Colonic mucosa (tissue), 4 donors: ENCODE measurements at places on chromosomes 6 and 20. TPM values are rescaled to one million over a fixed set of nuclear protein-coding genes. Genes with fewer than 3 reads are reported as not detected.

Gene FOXS1
- 0.48 TPM for total RNA-seq

Gene BPI
- total RNA-seq: not detected

Gene BPIFB3
- total RNA-seq: not detected

DNA sequence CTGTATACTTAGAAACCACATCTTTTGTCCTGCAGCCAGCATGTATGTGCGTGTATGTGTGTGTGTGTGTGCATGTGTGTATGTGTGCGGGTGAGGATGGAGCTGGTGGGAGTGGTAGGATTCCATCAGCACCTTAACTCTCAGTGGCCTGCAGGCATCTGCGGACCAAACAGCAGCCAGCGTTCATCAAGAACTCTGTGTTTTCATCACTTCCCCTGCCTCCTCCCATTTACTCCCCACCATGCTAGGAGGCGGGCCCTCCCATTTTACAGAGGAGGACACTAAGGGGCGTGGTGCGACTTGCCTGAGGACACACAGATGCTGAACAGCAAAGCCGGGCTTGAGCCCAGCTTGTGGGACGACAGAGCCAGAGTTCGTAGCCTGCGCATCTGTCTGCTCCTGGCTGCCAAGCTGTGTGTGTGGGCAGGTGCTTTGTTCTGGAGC lies 8.9 kb downstream of the VSTM2L start:
- DNase-seq: peak; percentile 38

GRCh38 chr6:56594699-56595098 lies 48.0 kb downstream of the DST start:
- DNase-seq: no peak

DNA sequence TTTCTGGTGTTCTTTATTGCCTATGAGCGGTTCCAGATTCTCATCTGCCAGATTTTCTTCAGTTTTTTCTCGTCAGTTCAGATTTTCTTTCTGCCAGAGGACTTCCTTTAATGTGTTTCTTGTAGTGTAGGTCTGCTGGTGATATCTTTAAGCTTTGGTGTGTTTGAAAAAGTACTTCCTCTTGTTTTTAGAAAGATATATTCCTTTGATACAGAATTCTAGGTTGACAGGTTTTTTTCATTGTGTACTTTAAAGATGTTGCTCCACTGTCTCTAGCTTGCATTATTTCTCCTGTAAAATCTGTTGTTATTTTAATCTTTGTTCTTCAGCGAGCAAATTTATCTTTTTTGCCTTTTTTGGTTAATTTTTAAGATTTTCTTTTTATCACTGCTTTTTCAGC lies 36.9 kb downstream of the ASXL1 start:
- DNase-seq: no peak

GRCh38 chr6:24558516-24558915 lies 63.7 kb downstream of the ALDH5A1 start:
- DNase-seq: no peak

GRCh38 chr20:3889489-3890397 lies 556 bp downstream of the PANK2 start:
- DNase-seq: peak; percentile 63

GRCh38 chr6:1988843-1989242 lies 256.6 kb downstream of the GMDS start:
- no peak for DNase-seq

- DNase-seq: peak; percentile 52
Measured at GRCh38 chr6:159777240-159777904, 12.0 kb downstream of the TCP1 start.

- DNase-seq: no peak
Measured at GRCh38 chr6:226516-227073, 65.7 kb upstream of the DUSP22 start.

DNA sequence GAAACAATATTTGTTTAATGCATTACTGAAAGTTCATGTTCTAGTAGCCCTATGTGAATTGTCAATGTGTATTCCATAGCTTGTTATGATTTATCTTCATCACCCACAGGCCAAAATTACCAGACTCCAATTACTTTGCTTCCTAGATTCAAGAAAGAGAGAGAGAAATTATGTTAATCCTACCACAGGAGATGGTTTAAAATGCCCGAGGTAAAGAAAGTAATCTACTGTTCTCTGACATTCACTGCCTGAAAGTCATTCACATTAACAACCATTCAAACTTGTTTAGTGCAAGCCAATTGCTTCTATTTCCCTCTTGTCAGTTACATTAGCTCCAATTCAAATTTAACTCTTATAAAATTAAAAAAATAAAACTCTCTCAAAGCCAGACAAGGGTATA lies 260.4 kb upstream of the THEMIS start:
- no peak for DNase-seq

- no peak for DNase-seq
Measured at GRCh38 chr6:28658475-28659249, 133.0 kb downstream of the GPX5 start.

- DNase-seq: no peak
Measured at GRCh38 chr6:6640926-6641325, 52.4 kb downstream of the LY86 start.

DNA sequence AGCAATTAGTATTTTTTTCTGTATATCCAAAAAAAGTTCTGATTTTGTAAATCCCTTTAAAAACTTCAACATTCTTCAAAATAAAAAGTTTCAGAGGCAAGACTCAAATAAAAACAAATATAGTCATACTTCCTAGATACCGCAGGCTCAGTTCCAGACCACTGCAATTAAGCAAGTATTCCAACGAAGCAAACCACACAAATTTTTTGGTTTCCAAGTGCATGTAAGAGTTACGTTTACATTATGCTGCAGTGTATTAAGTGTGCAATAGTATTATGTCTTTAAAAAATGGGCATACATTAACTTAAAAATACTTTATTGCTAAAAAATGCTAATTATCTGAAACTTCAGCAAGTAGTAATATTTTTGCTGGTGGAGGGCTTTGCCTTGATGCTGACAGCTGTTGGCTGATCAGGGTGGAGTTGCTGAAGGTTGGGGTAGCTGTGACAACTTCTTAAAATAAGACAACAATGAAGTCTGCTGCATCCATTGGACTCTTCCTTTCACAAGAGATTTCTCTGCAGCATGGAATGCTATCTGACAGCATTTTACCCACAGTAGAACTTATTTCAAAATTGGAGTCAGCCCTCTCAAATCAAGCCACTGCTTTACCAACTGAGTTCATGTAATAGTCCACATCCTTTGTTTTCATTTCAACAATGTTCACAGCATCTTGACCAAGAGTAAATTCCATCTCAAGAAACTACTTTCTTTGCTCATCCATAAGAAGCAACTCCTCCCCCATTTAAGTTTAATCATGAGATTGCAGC lies 46.0 kb downstream of the PHIP start:
- DNase-seq: no peak
